AG04450 (cell line): ENCODE measurements at places on chromosomes 3 and 15.

- DNase-seq, result no peak
These were observed 365.8 kb upstream of the MCTP2 start for GRCh38 chr15:93865586-93865985.

DNA sequence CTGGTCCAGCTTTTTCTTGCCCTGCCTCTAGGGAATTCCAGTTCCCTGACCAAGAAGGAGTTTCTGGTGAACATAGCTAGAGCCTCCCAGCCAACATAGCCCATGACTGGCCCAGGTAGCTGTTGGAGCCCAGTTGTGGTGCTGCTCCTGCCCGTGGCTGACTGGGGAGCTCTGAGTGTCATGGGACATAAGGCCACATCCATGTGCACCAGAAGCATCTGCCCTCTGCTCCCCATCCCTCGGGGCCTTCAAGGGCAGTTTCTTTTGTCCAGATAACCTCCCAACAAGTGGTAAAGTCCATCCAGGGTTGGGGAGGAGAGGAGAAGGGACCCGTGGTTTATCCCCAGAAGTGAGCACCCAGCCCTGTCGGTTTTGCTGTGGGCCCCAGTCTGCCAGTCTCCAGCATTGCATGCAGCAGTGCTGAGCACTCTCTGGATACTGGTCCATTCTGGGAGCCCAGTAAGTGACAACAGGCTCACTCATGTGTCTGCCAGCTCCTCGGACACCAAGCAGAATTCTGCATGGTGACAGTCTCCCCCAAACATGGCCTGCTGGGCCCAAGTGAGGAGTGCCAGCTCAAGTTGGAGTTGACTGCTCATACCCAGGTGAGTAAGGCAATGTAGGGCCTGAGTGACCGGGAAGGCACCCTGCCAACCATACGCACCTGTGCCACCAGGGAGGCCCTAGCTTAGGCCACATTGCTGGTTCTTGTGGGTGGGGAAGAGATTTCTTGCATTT is 28.8 kb downstream of the ACAA1 start:
- DNase-seq, result no peak

DNA sequence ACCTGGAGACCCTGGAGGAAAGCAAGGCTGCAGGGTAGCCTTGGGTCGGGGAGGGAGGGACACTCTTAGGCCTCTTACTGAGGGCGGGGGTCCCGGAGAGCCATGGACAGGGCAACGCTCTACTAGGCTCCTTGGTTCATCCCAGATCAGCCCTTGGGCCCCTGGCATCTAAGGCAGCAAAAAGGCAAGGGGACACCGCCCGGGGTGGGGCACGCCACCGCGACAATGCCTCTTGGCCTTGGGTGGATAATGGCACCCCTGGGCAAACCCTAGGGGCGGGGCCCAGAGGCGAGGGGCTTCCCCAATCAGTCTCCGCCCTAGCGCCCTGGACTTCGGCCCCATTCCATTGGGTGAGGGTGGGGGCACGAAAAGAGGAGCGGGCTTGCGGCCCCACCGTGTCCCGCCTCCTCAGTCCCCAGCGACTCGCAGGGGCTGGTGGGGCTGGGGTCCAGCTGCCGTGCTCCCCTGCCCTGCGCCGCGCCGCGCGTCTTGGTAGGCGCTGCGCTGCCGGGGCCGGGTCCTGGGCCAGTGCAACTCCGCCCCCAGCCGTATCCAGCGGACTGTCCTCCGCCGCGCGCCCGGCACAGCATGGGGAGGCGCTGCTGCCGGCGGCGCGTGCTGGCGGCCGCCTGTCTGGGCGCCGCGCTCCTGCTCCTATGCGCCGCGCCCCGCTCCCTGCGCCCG is at the start of gene CHST13:
TSS of gene CHST13 (plus strand) at position 411 of the 684 bp plus-strand sequence. CDS start at position 589, 178 bp downstream.
- DNase-seq, result no peak

- DNase-seq, result no peak
These were observed 25.2 kb downstream of the GOLGA6D start for GRCh38 chr15:75307778-75308390.

GRCh38 chr3:11152301-11152700 is 2.0 kb upstream of the HRH1 start:
- DNase-seq, result no peak

- DNase-seq, result no peak
These were observed 118.8 kb downstream of the PLD1 start for GRCh38 chr3:171691485-171691884.

DNA sequence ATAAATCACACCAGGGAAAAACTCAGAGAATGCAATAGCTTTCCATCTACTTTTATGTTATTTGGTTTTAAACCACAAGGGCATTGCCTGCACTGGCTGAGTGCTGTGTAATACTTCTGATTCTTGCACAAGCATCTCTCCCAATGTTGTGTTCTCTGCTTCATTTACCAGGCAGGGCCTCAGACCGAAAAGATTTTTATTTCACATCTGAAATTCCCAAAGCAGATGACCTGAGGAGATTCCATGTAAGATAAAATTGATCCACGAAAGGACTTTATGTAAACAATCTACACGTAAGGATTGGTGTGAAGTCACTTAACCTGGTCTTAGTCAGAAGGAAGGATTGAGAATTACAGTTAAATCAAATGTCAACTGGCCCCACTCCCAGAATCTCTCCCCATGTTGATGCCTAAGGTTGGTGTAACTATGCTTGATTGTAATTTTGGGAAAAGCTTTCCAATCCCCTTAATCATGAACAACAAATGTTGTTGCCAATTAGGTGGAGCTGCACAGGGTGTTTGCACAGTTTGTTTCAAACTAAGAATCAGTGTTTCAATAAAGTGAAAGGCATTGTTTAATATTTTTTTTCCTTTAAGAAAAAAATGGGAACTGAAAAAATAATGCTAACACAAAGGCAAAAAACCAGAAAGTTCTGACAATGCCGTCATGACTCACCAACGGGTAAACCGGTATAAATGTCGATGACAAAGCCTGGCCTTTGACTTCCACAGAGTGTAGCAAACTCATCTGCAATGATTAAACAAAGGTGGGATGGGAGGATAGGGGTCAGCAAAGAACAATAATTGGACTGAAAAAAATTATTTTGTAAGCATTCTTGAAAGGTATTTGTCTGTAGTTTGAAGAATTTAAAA is 128.6 kb downstream of the DUT start:
- peak; percentile 62 for DNase-seq

GRCh38 chr3:37918627-37919026 is 56.9 kb downstream of the CTDSPL start:
- no peak for DNase-seq

DNA sequence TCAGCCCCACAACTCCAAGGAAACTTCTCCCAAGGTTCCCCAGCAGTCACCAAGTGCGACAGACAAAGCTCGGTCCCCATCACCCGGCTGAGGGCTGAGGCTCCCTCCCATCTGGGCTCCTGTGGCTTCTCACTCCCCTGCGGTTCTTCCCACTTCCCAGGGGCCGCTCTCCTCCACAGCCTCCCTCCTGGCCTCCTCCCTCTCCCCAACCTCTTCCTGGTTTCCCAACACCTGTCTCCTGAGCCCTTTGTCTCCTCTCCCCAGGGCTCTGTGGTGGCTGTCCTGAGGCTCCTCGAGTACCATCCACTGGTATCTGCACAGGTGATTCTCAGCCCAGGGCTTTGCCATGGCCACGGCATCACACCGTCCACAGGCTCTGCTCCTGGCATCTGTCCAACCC is 113.2 kb upstream of the NSMCE3 start:
- no peak for DNase-seq

GRCh38 chr3:101117465-101117864 is 124.2 kb upstream of the ABI3BP start:
- DNase-seq, result no peak

- DNase-seq, result no peak
These were observed 482.8 kb upstream of the NAALADL2 start for GRCh38 chr3:174376346-174376745.

GRCh38 chr15:67048281-67049279 is 16.8 kb upstream of the SMAD3 start:
- peak; percentile 89 for DNase-seq

- no peak for DNase-seq
These were observed 381.1 kb downstream of the OXSM start for GRCh38 chr3:26171006-26171405.

- no peak for DNase-seq
These were observed 6.1 kb downstream of the IL17RD start for GRCh38 chr3:57158813-57159738.

DNA sequence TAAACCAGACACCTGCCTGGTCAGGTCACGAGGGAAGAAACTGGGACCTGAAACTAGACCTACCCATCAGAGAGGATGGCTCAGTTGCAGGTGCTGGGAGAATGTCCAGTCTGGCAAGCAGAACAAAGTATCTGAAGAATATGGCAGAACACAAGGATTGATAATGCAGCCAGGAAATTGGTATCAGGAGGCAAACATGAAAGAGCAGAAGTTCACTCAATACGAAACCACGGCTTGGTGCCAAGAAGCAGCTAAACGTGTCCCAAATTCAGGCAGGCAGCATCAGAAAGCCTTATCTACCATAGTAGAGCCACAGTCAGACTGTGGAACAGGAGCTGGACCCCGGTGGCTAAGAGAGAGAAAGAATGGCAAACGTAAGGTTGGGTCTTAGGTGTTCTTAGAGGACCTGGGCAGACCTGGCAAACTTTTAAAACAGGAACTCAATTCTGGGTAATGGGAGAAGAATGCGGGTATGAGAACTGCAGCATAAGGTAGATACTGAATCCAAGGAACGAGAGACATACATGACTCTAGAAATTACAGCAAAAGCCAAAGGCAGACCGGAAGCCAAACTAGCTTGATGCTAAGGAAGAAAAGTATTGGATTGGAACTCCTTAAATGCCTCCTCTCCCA is 169.0 kb upstream of the NECTIN3 start:
- no peak for DNase-seq

DNA sequence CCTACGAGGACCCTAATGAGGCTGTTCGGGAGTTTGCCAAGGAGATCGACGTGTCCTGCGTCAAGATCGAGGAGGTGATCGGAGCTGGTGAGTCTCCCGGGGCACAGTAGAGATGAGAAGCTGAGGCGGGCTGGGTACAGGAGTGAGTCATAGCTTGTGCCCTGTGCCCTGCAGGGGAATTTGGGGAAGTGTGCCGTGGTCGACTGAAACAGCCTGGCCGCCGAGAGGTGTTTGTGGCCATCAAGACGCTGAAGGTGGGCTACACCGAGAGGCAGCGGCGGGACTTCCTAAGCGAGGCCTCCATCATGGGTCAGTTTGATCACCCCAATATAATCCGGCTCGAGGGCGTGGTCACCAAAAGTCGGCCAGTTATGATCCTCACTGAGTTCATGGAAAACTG is 17.9 kb downstream of the EPHB3 start:
- no peak for DNase-seq

DNA sequence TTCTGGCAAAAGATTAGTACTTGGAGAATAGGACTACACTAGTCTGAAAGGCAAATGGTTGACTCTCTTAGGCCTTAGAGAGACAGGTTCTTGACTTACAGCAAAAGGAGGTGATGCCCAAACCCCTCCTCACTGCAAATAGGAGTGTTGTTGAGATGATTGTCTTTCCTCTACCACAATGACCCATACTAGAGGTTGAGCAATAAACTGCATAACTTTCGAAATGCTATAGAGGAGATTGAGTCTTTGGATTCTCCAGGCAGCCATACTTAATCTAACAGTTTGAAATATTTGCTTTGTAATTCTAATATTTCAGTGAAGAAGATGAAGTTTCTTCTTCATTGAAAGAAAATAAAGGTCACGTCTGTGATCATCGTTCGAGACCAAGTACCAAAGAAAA is 498.5 kb upstream of the GBE1 start:
- DNase-seq, result no peak

GRCh38 chr3:28575746-28576613 is 227.4 kb upstream of the AZI2 start:
- DNase-seq, result no peak
